ENCODE measurements at places on chromosomes 12 and 14.

GRCh38 chr14:20620798-20621478 is 20.6 kb downstream of the OR6S1 start:
- no peaks in the 10 kb centered on the region for H3K36me3 ChIP-seq
- DNase-seq: no peak
- no peaks in the 10 kb centered on the region for H3K27me3 ChIP-seq
- no peak overlapping the region for H3K4me3 ChIP-seq
- H3K4me1 ChIP-seq: peaks cover 4% of the 10 kb centered on the region

- no peaks in the 10 kb centered on the region for H3K36me3 ChIP-seq
- H3K4me3 ChIP-seq: no peak overlapping the region
- DNase-seq: peak; percentile 70
- H3K27me3 ChIP-seq: no peaks in the 10 kb centered on the region
- no peak overlapping the region for H3K27ac ChIP-seq
- no peaks in the 10 kb centered on the region for H3K4me1 ChIP-seq
Observed at GRCh38 chr12:93868771-93869170, 191.6 kb downstream of the CRADD start.

- no peaks in the 10 kb centered on the region for H3K36me3 ChIP-seq
- no peaks in the 10 kb centered on the region for H3K27me3 ChIP-seq
- peak; percentile 81 for DNase-seq
- no peak overlapping the region for H3K4me3 ChIP-seq
Observed at GRCh38 chr14:76772300-76773187, 11.3 kb downstream of the VASH1 start.

DNA sequence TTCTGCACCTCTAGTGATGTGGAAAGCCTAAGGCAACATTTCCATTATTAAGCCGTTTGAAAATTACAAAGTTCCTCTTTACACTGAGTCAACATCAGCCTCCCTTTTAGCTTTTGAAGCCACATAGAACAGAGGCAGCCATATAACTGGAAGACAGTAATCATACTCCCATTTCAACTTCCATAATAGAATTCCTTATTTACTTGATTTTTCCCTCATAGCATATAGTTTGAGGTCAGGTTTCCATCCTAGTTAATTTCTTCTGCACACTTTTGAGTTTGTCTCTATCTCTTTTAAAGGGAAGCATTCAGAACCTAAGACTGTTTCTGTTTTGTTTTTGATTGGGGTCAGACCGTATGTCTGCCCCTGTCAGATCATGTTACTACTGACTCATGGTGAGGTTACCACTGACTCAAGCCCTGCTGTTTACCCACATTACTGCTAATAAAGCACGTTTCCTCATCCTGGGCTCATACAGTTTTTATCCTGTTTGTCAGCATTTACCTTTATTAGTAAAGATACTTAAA is 161.0 kb downstream of the SLC38A4 start:
- peak overlapping the region; percentile 49 for H3K27ac ChIP-seq
- H3K36me3 ChIP-seq: no peaks in the 10 kb centered on the region
- H3K27me3 ChIP-seq: no peaks in the 10 kb centered on the region
- DNase-seq: peak; percentile 95

DNA sequence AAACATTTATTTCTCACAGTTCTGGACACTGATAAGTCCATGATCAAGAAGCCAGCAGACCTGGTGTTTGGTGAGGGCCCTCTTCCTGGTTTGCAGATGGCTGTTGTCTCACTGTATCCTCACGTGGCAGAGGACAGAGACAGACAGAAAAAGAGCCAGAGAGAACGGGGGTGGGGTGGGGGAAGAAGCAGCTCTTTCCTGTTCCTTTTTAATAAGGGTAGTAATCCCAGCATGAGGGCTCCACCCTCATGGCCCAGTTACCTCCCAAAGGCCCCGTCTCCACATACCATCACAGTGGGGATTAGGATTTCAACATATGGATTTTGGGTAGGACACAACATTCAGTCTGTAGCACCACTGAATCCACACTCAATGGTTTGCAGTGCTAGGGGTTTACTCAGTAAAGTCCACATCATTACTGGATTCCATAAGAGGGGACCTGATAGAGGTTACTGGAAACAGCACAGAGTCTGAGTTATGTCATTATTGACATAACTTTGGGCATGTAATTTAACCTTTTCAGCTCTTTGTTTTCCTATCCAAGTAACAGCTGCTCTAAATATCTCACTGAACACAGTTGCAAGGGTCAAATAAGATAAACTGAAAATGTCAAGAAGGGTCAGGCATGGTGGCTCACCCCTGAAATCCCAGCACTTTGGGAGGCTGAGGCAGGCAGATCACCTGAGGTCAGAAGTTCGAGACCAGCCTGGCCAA is 53.2 kb downstream of the RPAP3 start:
- no peak overlapping the region for H3K4me3 ChIP-seq
- DNase-seq: no peak
- H3K4me1 ChIP-seq: peaks cover 7% of the 10 kb centered on the region
- no peaks in the 10 kb centered on the region for H3K27me3 ChIP-seq
- no peak overlapping the region for H3K27ac ChIP-seq
- H3K36me3 ChIP-seq: no peaks in the 10 kb centered on the region

DNA sequence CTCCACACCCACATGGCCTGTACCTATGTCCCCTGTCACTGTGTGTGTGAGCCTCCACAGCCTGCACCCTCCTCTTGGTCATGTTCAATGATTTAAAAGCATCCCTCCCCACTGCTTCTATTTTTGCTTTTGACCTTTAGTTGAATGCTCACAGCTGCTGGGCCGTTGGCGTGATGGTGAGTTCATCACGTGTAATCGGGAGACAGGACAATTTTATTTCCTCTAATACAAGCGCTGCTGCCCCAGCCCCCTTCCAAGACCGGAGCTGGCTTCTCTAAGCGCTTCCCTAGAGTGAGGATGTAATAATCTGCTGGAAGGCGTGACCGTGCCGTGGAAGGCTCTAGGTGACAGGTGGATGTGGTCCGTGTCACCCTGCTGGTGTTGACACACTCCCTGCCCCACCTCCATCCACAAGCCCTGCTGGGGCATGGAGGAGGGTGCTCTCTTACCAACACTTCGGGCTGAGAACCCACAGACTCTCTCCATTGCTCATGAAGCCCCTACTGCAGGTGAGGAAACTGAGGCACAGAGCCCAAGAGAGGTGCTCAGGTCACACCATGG is 25.4 kb downstream of the CCDC85C start:
- no peak overlapping the region for H3K4me3 ChIP-seq
- peaks cover 40% of the 10 kb centered on the region for H3K4me1 ChIP-seq
- no peaks in the 10 kb centered on the region for H3K36me3 ChIP-seq
- no peaks in the 10 kb centered on the region for H3K27me3 ChIP-seq
